SIG-M5 (cell line): ENCODE measurements at places on chromosomes 3 and 15.

- no peak for DNase-seq
Measured at GRCh38 chr3:69712933-69713332, 26.3 kb upstream of the MITF start.

- no peak for DNase-seq
Measured at GRCh38 chr3:170865209-170866094, 4.5 kb downstream of the RPL22L1 start.

DNA sequence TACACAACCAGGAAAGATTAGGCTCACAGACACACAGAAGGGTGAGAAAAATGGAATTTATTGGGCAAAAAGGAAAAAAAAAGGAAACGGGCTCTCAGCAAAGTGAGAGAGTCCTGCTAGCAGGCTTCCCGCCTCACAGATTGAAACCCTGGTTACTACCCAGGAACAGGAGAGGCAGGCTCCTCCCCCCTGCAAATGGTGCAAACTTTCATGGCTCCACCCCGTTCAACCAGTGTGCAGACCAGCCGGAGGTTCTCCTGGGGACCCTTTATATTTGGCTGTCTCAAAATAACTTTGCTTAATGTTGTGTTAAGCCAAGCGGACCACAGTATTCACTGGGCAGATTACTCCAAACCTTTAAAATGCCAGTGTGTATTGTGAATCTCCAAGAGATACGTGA lies 40.3 kb downstream of the IL1RAP start:
- no peak for DNase-seq

GRCh38 chr15:44328135-44328534 lies 39.6 kb downstream of the GOLM2 start:
- DNase-seq, result no peak

- no peak for DNase-seq
Measured at GRCh38 chr3:97996988-97997387, 24.8 kb upstream of the RIOX2 start.

DNA sequence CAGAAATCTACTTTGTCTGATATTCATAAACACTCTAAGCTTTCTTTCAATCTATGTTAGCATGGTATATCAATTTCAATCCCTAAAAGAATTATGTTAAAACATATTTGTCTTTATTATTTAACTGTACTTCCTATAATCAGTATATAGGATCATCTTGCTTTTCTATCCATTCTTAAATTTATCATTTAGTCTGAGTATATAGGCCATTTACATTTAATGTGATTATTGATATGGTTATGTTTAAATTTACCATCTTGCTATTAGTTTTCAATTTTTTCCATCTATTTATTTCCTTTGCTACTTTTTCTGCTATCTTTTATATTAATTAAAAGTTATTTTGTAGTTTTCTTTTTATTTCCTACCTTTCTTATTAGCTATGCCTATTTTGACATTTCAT lies 174.8 kb upstream of the MBNL1 start:
- DNase-seq, result no peak

GRCh38 chr3:155356594-155357370 lies 63.3 kb upstream of the STRIT1 start:
- DNase-seq, result no peak

DNA sequence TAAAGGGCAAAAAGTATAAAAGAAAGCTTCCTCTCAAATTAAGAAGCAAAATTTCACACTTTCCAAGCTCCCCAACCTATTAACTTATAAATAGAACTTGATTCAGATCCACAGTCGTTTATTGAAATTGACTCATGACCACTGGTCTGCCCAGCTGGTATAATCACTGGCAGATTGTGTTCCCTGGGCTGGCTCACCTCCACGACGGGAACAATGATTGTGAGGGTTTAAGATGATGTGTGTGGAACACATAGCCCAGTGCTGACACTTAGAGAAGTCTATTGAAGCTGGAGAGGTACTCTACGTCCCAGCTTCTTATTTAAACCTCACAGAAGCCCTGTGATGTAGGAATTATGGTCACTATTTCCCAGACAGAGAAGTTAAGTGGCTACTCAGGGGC lies 90.4 kb downstream of the MB21D2 start:
- no peak for DNase-seq

- no peak for DNase-seq
Measured at GRCh38 chr3:111799951-111800350, 59.1 kb upstream of the PHLDB2 start.

DNA sequence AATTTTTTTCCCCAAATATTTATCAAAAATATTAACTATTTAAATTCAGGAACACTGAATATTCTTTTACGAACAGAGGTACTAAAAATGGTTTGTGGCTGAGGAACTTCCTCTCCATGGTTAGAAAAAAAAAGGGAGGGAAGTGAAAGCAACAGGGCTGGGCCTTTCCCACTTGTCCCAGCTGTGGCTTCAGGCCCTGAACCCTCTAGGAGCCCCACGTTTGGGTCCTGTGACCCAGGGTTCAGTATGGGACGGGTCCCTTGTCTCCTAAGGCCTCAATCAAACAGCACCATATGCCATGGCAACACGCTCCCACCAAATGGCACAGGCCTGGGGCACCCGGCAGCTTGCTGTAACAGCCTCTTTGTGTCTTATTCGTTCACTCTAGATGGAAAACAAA lies 32.4 kb downstream of the POC1A start:
- DNase-seq, result peak; percentile 34

GRCh38 chr3:184333190-184333589 lies 4.2 kb upstream of the FAM131A start:
- no peak for DNase-seq

GRCh38 chr3:129461461-129462146 lies 21.6 kb downstream of the IFT122 start:
- no peak for DNase-seq

GRCh38 chr3:134427400-134428111 lies 53.3 kb upstream of the AMOTL2 start:
- no peak for DNase-seq

DNA sequence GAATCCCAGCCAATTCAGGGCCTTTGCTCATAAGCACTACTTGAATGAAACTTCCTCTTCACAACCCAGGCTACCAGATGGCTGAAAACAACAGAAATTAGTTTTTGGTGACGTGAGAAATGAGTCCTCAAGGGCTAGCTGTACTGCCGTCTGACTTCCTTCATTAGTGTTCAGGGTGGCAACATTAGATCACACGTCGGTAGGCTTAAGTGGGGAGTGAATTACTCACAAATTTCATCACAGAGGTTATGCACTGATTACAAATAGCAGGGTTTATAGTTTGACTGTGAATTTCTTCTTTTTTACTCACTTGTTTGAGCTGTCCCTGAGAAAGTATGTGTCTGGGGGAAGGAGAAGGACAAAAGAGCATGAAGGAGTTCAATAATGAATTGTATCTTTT lies 397.2 kb downstream of the GAP43 start:
- DNase-seq, result no peak

- DNase-seq, result no peak
Measured at GRCh38 chr15:42919308-42919707, 1.3 kb downstream of the TTBK2 start.

- DNase-seq, result no peak
Measured at GRCh38 chr3:69671082-69671952, 67.9 kb upstream of the MITF start.

GRCh38 chr3:58620421-58620820 lies 43.2 kb upstream of the FAM107A start:
- DNase-seq, result no peak

DNA sequence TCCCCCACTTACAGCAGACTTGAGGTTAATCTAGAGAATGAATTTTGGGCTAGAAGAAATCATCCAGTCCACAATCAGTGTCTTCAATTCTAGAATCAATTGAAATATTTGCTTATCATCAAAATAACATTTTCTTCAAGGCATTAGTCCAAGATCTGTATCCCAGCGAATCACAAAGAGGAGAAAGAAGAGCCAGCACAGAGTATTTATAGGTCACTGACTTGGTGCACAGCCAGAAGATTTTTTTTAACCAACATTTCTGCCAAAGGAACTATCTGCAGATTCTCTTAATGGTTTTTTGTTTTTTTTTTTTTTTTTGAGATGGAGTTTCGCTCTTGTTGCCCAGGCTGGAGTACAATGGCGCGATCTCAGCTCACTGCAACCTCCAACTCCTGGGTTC lies 178.2 kb downstream of the TNIK start:
- no peak for DNase-seq

DNA sequence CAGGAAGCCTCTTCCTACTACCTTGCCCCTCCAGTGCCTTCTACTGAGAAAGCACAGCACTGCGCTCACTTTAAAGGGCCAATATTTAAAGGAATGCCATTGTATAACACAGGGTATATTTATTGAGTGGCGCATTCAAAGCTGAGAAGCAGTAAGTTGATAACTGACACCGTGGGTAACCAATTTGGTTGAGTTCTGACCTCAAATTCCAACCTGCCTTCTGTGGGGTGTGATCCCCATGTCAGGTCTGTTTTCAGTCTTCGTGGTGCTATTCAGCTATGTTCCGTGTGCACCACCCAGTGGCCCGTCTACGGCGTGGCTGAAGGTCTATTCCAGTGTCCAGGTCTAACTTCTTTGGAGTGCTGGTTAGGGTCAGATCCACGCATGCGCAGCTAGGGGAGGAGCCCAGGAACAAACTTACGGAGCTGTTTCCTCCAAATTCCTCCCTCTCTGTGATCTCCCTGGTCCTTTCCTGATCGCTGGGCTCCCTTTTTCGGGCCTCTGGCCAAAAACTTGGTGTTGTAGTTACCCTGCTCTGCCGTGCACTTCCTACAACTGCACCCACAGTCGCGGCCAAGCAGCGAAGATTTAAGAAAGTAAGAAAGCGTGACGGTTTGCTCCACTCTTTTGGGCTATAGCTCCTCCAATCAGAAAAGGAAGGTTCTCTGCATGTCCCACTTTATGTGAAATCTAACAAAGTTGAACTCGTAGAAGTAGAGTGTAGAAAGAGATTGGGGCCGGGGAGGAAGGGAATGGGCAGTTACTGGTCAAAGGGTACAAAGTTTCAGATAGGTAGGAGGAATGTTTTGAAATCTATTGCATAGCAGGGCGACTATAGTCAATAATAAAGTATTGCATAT lies 7.7 kb downstream of the LRRC2 start:
- DNase-seq, result no peak

DNA sequence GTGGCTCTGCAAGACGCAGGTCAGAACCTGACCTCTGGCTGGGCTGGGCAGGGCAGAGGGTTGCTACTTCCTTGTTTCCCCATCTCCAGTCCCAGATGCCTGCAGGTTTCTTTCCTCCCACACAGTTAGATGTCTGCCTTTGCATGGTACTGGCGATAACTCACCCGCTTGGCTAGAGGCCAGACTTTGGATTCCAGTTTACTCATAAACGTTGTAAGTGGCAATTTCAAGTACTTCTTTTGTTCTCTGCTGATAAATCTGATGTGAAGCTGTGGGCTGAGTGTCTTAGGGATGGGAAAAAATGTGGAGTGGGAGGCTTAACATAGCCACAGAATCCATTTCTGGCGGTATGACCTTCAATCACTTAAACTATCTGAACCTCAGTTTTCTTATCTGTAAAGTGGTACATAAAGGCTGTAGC lies 194.2 kb downstream of the EBLN2 start:
- no peak for DNase-seq

DNA sequence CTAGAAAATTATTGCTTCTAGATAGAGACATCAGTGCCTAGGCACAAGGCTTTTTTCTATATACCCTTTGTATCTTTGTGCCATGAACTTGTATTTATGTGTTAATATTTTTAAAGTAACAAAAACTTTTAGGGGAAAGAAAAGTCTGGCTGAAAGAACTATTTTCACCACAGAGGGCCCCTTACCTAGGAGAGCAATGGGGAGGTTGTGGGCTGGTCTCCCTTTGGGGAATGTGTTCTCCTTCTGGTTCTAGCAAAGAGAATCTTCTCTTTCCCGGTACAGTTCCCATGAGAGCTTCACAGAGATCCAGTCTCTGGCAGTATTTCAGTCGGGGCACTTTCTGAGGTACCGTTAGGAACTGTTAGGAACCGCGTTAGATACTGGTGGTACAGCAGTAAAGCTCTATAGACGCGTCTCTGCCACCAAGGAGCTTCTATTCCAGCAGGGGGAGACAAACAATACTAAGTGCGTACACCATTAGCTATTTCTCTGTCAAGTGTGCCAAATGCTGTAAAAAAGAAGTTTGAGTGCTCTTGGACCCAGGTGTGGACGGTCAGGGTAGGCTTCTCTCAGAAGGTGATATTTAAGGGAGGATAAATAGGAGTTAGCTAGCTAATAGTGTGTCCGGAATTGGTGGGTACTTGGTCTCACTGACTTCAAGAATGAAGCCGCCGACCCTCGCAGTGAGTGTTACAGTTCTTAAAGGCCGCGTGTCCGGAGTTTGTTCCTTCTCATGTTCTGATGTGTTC lies 4.6 kb upstream of the EPB42 start:
- DNase-seq, result no peak

DNA sequence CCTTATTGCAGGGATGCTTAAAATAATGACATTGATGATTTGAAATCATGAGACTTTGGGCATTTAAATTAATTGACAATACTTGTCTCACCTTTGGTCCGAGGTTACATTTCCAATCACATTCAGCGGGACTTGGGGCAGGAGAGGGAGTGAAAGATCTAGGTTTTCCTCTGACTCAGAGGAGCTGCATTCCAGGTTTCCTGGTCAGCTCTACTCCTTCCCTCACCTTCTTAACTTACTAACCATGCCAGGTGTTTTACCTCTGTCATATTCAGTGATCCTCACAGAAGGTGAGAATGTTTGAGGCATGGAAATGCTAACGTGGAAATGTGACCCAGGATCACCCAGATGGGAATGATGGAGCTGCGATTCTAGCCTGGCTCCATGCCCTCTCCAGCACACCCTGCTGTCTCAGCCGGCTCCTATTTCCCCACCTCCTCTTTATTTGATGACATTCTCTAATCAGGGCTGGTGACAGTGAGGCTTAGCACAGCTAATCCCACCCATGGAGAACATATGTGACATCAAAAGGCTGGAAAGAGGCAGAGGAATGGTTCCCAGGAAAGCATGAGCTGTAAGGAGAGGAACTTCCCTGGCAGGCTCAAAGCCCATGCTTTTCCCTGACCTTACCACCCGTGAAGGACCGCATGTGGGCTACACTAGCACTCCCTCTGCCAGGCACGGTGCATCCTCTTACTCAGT lies 38.7 kb downstream of the THSD4 start:
- no peak for DNase-seq

DNA sequence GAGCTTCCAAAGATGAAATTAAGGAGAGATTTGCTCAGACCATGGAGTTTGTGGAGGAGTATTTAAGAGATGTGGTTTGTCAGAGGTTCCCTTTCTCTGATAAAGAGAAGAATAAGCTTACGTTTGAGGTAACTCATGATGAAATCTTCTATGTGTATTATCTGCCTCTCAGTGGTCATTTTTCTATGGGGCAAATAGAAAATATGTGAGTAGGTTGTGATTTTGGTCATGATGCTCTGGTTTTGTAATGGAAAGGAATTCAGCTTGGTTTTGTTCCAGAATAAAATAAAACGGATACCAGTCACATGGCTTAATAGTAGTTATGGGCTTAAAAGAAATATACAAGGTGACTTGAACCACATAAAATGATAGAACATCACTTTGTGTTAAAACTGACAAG lies 181.1 kb downstream of the ITPR1 start:
- DNase-seq, result no peak
